Stimulated activated effector memory CD8-positive, alpha-beta T cell treated with anti-CD3 and anti-CD28 coated beads, Interleukin-12 subunit alpha, Interleukin-12 subunit beta, amount 100 ng/mL, for 72 hours (primary cell): ENCODE measurements at places on chromosomes 2 and 18.

DNA sequence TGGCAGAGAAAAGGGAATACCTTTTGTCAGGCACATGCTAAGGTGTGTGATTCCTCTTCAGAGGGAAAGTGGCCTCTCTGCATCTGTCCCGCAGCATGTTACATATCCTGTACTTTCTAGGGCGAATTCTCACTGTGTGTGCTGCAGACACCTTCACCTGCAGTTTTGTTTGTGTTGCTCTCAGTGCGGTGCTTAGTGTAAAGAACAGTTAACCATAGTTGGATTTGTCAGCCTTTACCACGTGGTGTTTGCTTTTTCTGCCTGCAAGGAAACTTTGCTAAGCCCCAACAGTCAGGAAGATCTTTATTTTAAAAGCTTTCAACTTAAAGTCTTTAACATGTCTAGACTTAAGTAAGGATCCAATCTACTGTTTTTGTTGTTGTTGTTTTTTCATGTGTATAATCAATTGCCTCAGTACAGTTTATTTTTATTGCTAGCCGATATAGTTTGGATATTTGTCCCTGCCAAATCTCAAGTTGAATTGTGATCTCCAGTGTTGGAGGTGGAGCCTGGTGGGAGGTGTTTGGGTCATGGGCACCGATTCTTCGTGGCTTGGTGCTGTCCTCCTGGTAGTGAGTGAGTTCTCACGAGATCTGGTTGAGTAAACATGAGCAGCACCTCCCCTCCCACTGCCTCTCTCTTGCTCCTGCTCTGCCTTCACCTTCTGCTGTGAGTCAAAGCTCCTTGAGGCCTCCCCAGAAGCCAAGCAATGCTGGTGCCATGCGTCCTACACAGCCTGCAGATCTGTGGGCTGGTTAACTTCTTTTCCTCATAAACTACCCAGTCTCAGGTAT is 90.6 kb downstream of the SNTG2 start:
- no peak for DNase-seq

- no peak for DNase-seq
Measured at GRCh38 chr2:200509235-200509611, 645 bp downstream of the KCTD18 start.

DNA sequence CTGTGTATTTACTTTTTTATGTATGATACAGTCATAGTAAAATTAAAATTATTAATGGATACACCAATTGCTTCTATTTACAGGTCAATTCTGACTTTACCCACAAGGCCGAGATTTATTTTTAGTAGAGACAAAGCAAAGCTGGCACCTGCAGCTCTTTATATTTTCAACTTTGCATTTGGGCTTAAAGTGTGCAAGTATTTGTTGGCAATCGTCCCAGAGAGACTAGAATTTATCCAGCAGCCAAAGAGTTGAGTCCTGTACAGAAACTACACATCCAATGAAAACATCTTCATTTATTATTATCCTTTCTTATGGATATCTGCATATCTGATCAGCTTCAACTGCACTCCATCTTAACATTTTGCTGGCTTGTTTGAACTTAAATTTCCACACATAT is 485.6 kb downstream of the SOX11 start:
- DNase-seq = no peak

- DNase-seq = no peak
Measured at GRCh38 chr2:241503776-241504392, 4.5 kb downstream of the STK25 start.

DNA sequence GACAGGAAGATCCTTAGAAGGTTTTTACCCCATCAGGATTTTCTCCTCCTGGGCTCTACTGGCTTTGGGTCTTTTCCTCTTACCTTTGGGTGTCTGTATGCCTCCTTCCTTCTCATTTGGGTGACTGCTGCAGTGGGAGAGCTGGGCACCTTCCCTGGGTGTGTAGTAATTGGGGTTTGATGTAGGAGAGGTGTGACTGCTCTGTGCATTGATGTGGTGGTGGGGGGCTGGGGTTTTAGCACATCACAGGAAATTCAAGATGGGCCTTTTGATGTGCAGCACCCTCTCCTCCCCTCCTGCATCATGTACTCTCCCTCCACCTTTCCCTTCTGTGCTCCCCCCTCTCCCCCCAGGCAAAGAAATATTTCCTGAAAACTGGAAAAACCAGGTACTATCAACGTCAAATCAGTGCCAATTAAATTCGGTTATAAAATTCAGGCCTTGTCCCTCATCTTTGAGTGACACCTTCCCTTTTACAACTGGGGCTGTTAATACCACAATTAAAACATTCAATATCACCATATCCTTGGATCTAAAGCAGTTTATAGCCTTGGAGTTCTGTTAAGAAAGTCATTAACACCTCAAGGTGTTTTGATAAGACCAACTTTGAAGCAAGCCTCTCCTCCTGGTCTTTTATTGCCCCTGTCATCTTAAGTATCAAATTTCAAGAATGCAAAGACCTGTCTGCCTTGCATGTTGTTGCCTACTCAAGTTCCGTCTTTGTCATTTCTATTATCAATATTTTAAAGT is 23.3 kb downstream of the EDAR start:
- no peak for DNase-seq
